CD14-positive monocyte (primary cell): ENCODE measurements at places on chromosomes 11 and 22.

- no peak for DNase-seq
These were observed 257.5 kb upstream of the FAT3 start for GRCh38 chr11:91967026-91967690.

GRCh38 chr11:118380571-118380970 lies 20.8 kb upstream of the ATP5MG start:
- no peak for DNase-seq

- DNase-seq = peak; percentile 27
These were observed 9.0 kb upstream of the CCT8L2 start for GRCh38 chr22:16601437-16602223.

- DNase-seq = no peak
These were observed 64.9 kb downstream of the NAV2 start for GRCh38 chr11:19777377-19778102.

DNA sequence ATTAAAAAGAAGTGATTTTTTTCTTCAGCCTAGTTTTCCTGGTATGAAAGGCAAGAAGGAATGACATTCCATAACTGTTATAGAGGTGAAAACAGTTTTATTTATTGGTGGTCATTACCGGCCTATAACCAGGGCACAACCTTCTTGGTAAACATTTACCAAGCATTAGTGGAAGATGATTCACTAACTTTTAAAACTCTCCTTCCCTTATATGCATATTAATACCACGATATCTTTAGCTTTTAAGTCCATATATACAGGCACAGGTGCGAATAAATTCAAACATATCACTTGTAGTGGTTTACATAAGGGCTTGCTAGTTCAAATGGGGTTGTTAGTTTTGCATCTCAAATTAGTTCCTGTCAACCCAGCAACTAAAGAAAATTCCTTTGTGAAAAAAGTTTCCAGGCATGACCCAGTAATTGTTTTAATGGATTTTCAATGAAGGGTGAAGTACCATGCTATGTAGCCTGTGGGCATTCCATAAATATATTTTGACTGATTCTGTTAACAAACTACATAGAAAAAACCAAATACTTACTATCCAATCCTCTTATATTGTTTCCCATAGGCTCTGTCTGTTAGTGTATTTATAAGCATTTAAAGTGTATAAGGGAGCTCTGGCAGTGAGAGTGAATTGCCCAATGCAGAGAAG lies 30.6 kb upstream of the ROBO3 start:
- no peak for DNase-seq

- DNase-seq = peak; percentile 91
These were observed 19.5 kb upstream of the WNT7B start for GRCh38 chr22:45996241-45997076.

DNA sequence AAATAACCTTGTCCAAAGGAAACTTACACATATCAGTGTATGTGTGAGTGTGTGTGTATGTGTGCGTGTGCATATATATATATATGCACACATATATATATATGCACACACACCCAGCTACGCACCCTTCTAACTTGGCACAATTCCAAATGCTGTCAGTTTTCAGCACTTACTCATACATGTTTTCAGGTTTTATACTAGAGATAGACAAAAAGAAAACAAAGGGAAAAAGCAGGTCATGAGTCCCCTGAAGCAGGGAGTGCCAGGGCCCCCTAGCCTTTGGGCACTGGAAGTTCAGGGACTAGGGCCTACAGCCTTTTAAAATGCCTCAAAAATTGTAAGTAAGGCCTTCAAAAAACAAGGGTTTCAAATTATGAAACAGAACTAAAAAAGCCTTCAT lies 265.4 kb downstream of the CADM1 start:
- no peak for DNase-seq

DNA sequence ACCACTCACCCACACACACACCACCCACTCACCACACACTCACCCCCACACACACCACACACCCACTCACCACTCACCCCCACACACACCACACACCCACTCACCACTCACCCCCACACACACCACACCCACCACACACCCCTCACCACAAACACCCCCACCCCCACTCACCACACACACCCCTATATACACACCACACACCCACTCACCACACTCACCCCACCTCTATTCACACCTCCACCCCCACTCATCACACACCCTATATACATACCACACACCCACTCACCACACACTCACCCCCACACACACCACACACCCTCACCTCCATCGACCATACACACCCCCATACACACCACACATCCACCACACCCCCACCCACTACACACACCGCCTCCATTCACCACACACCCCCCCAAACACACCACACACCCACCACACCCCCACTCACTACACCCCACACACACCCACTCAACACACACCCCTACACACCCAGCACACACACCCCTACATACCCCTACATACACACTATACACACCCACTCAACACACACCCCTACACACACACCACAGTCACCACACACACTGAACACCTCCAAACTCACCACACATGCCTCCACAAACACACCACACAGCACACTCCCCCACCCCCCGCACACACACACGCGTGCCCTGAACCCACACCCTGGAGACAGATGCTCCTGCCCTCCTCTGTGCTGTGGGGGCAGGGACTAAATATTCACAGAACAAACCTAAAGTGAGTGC lies 19.0 kb upstream of the TTLL12 start:
- no peak for DNase-seq
